Stimulated activated CD4-positive, alpha-beta T cell treated with anti-CD3 and anti-CD28 coated beads, Interleukin-15, amount 100 ng/mL, for 24 hours (primary cell): ENCODE measurements at places on chromosomes 4 and X.

DNA sequence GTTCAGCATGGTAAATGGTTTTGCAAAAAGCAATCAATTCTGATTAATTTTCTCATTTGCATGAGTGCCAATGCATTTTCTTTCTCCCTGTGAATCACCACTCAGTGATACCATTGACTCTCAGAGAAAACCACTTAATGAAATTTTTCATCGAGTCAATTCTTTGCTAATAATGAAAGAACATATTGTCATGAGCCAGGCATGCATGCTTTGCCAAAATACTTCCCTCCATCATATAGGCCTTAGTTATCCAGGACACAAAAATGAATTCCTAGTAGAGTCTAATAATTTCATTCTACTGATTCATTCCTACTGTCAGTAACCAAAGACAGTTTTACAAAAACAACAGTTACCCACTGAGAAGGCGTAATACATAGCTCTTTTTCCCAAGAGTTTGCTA lies 680.0 kb downstream of the TRIML1 start:
- no peak for DNase-seq

DNA sequence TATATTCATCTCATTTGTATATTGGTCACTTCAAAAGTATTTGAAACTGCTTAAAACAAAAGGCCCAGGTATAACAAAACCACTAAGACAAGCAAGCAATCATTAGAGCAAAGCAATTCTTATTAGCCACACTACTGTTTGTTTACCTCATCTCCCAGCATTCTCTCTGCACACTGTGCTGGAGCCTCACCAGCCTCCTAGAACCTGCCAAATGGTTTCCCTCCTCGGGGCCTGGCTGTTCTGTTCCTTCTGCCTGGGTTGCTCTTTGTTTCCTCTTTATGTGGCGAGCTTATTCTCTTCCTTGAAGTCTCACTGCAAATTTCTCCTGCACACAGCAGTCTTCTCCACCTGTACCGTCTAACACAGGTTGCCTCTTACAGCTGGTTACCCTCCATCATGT lies 67.5 kb upstream of the MND1 start:
- DNase-seq: no peak

GRCh38 chr4:85955620-85956292 lies 404.1 kb downstream of the MAPK10 start:
- no peak for DNase-seq

DNA sequence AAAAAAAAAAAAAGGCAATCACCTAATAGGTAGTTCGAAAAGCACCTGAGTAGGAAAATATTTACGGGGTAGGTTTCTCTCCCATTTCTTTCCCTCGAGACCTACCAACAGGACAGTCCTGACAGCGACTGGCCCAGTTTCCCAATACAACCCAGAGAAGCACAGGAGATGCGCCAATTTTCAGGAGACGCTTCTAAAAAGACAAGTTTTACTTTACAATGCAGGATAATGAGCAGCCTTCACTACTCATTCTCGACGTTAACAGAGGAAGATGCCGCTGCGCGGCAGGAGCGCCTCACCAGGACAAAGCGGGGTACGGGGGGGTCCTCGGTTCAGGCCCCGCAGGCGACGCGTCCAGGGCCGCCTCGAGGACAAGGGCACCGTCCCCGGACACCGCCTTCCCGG lies 708 bp downstream of the BCLAF3 start:
- no peak for DNase-seq

GRCh38 chr4:148238086-148238485 lies 204.1 kb downstream of the NR3C2 start:
- DNase-seq: no peak

GRCh38 chr4:185265942-185266341 lies 56.5 kb downstream of the SNX25 start:
- no peak for DNase-seq

DNA sequence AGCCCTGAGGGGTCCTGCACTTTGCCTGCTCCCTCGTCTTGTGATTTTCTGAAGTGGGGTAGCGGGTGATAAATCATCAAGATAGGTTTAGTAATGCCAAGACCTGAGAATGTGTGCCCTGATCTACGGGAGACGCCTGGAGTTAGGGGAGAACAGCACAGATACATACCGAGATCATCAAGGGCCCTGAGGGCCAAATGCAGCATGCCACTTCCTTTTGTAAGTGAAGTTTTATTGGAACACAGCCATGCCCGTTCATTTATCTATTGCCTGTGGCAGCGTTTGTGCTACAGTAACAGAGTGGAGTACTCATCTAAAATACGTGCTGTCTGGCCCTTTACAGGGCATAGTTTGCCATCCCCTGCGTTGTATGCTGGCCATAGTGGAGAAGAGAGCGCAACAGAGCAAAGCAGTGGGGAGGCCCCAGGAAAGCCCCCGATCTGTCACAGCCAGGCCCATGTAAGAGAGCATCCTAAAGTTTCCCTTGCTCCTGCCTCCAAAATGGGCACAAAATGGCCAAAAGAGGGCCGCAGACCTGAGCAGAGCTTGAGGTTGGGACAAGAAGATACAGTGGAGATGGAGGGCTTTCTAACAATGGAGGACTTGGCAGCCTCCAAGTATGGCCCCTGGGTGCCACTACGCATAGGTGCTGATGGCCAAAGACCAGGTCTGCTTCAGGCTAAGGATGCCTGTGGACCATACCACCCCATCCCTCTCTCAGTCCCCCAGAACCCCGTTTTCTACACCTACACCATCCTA lies 167.0 kb downstream of the SMIM20 start:
- no peak for DNase-seq
